ENCODE measurements at places on chromosomes 2 and 18. TPM values are rescaled to one million over a fixed set of nuclear protein-coding genes. Genes with fewer than 3 reads are reported as not detected.

Gene BCL11A
- 5.6 TPM for polyA plus RNA-seq

DNA sequence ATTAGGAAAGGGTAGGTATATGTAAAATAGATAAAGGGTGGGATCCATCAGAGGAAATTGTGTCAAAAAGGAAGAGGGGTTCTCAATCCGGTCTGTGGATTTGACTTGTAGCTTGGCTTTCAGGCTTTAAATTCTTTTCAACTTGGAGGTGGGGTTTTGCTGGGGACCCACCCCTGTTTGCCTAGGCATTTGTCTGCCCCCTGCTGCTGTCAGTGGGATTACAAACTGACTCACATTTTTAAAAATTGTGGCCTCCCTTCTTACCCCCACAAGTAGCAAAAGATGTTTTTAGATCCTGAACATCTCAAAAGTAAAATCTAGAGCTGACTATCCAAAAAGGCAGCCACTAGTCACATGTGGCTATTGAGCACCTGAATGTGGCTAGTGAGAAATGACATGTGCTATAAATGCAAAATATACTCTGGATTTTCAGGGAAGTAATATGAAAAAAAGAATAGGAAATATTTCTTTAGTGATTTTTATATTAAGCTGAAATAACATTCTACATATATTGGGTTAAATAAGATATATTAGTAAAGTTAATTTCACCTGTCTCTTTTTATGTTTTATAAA is 178.9 kb downstream of the GFPT1 start:
- DNase-seq = no peak

DNA sequence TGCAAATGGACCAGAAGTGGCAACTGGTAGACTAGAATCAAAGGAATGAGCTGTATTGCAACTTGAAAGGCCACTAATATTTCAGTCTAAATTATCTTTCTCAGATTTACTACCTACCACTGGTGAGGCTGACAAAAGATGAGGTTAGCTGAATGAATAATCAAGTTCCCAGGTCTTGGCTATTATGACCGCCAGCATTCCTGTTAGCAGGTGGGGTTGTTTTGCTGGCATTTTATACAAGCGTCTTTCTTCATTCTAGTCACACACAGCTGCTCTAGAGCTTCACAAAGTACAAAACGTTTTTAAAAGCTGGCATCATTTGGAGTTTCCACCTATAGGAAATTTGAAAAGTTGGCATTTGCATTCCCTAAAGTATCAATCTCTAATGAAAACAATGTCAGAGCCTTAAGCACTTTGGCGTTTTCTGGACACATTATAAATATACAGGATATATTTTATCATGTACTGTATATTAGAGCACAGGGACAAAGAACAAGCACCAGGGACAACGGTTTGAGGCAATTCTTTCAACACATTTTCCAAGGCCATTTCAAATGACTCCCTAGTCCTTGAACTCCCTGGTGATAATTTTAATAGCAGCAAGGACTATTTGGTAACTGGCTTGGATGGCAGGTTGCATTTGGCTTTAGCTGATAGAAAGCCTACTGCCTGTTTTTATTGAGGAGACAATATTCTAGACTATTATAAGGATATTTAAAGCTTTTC is 410.2 kb upstream of the CHST9 start:
- no peak for DNase-seq

DNA sequence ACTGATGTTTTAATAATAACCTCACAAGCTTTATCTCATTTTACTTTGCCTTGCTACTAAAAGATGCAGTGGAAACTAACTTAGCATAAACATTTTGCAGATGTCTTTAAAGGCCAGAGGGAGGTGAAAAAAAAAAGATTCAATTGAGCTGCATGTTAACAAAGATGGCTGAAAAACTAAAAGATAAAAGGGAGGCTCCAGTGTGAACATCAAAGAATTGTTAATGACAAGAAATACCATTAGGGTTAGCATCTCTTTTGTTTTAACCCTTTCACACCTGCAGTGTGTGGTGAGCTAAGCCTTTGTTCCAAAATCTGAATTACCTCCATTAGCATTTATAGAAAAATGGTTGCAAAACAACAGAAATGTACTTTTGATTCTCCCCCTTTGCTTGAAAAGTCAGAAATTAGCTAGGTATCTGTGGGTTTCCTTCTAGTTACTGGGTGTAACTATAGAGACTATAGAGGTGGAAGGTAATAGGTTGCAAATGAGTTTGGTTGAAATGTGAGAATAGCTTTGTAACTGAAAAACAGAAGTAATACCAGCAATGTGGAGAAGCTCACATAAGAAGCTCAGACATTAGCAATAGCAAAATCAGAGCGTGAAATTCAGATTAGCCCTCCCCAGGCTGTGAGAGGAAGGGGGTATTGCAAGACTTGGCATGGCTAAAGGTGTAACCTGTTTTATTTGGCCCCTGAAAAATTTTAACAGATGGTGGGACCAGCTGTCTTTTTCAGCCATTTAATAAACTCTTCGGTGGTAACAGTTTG is 34.8 kb upstream of the SP5 start:
- no peak for DNase-seq

DNA sequence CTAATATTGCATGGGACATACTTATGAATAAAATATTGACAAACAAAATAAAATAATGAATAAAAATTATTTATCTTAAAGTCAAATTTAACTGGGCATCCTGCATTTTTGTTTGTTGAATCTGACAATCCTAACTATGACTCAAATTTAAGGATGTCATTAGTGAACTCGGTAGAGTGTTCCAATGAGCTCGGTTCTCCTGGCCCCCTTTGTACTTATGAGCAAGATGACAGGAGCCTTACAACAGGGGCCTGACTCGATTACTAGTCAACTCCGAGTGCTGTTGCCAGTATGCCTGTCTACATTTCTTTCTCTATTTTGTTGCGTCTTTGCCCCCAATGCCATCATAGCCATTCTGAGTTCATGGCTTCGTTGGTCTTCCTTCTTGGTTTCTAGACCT is 40.3 kb downstream of the HRH4 start:
- DNase-seq = no peak

DNA sequence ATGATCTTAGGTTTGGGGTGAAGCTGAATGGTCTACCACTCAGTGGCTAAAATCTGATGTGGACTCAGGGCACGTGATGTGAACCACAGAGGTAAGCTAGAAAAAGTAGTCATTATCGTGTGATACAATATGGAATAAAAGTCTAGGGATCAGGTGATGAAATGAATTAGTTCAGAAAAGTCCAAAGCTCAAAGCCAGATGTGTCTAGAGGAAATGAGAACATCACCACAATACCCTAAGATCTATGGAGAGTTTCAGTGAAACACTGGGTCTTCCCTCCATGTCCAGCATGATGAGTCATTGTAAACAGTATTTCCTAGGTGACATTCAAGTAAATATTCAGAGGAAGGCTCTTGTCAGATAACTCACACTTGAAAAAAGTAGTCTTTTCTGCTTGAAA is 1257.4 kb upstream of the ZEB2 start:
- no peak for DNase-seq

DNA sequence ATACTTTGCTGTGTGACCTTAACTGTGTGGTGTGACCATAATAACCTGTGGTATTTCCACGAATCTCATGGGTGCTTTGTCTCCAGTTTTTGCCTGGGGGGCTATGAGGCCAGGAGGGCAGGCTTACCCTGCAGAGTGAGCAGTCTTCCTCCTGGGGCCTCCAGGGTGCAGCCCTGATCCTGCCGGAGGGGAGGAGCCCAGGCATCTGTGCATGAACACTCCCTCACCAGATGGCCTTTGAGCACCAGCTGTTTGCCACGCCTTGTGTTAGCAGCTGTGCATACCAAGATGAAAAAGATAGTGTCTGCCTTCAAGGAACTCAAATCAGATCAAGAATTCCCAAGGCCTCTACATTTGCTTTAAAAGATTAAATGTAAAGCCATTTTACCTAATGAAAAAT is 75.0 kb upstream of the RBM44 start:
- DNase-seq = no peak

DNA sequence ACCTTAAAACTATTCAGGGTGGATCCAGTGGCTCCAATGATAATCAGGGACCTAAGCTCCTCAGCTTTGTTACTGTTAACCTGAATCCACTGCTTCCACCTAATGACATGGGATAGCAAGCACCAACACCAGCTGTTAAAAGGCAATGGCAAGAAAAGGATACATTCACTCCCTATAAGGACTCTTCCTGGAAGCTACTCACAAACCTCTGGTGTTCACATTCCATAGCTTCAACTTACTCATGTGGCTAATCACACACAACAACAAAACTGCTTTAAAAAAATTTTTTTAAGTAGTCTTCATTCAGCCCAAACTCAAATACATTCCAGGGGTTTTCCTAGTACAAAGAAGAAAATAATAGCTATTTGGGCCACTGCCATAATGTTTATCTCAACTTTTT is 24.5 kb downstream of the ROCK2 start:
- DNase-seq = no peak

DNA sequence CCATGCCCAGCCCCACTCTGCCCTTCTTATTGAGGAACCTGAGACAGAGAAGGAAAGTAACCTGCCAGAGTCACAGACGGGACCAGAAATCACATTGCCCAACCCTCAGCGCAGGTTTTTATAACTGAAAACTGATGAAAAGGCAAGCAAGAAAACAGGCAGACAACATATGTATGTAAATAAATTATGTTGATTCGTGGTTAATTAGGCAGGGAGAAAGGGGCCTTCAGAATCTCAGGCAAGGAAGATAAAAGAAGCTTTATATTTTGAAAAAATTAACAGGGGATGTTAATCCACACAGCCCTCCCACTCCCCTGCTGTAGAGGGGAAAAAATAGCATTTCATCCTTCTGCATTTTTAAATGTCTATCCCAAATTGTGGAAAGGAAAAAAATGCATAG is 378.5 kb downstream of the PIK3C3 start:
- no peak for DNase-seq

GRCh38 chr2:96954011-96954846 is 32.2 kb downstream of the FAM178B start:
- no peak for DNase-seq

DNA sequence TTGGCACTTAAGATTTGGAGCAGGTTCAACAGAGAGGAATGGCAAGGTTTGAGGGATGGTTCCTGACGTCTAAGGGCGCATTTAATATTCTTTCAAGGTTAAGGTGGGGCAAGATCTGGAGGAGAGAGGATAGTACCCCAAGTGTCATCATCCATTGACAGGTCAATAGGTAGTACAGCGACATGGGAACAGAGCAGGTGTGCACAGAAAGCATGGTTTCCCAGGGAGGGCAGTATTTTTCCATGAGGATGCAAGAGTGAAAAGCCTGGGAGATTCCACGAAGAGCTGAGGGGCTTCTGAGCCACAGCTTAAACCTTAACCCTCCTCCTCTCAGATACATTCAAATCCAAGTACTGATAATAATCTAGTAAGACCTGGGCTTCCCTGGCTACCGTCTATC is 9.1 kb downstream of the HES6 start:
- no peak for DNase-seq

DNA sequence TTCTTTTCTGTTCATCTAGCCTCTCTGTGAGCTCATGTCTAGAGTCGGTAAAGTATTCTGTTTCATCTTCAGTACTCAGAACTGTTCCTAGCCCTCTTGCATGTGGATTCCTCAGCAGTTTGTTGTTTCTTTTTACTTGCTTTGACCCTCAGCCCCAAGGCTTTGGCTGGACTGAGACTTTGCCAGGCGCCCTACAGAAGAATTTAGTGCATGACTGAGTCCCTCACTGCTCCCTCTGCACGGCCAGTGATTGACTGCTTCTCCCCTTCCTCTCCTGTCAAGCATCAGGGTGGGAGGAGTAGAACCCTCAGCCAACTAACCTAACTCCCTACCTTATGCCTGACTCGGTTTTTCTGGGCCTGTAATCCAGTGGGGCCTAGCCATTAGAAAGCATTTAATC is 109.8 kb downstream of the ESCO1 start:
- DNase-seq = no peak

- no peak for DNase-seq
Measured at GRCh38 chr18:22675006-22675405, 257.3 kb upstream of the CTAGE1 start.

DNA sequence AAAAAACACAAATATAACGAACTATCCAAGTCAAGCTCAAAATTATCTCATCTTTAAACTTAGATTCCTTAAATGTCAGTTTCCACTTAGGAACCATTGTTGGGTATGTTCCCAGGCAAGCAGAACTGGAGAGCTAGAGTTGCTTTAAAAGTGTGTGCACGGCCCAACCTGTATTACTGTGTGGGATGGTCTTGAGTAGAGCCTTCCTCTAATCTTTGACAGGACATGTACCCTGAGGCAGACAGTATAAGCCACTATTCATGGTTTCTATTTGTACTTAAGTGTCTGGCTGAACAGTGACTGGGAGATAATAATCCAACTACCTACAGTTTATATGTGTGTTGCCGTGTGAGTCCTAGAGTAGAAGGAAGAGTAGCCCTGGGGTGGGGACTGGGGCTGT is 239.7 kb downstream of the GPD2 start:
- DNase-seq = no peak

- no peak for DNase-seq
Measured at GRCh38 chr2:217666338-217666737, 336.5 kb downstream of the TNS1 start.

Gene ZNF385B
- polyA plus RNA-seq = 0.23 TPM

Gene ANKRD62
- not detected for polyA plus RNA-seq

Gene GAREM1
- 1.8 TPM for polyA plus RNA-seq

DNA sequence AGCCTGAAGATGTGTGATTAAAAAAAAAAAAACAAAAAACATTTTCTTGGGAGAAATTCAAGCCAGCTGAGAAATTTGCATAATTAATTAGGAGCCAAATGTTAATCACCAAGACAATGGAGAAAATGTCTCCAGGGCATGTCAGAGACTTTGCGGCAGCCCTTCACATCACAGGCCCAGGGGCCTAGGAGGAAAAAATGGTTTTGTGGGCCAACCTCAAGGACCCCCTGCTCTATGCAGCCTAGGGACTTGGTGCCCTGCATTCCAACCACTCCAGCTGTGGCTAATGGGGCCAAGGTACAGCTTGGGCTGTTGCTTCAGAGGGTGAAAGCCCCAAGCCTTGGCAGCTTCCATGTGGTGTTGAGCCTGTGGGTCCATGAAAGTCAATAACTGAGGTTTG is 241.9 kb upstream of the THUMPD2 start:
- DNase-seq = no peak

GRCh38 chr18:61653823-61654551 is 238.8 kb downstream of the RNF152 start:
- DNase-seq = no peak

Gene ARHGEF33
- polyA plus RNA-seq = 0.18 TPM

DNA sequence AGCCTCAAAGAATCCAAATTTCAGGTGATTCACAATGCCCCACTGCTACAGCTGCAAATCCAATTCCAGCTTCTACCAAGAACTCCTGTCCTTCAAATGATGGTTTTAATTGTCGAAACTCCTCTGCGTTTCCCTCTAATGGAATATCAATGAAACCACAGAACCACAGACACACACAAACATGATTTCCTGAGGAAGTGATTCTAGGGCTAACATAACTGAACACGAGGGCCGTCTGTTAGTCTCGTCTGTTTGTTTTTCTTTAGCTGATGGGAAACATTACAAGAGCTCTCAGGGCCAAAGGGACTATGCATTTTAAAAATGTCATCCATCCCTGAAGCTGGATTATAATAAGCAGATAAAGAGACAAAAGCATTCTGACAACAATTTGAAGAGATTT is 59.4 kb downstream of the RNF152 start:
- DNase-seq = no peak

GRCh38 chr2:18915227-18915626 is 325.9 kb upstream of the NT5C1B start:
- DNase-seq = no peak

Gene THSD7B
- 0.04 TPM for polyA plus RNA-seq

Data from heart left ventricle (tissue), 16 donors.